ENCODE measurements at places on chromosomes 4 and X.

DNA sequence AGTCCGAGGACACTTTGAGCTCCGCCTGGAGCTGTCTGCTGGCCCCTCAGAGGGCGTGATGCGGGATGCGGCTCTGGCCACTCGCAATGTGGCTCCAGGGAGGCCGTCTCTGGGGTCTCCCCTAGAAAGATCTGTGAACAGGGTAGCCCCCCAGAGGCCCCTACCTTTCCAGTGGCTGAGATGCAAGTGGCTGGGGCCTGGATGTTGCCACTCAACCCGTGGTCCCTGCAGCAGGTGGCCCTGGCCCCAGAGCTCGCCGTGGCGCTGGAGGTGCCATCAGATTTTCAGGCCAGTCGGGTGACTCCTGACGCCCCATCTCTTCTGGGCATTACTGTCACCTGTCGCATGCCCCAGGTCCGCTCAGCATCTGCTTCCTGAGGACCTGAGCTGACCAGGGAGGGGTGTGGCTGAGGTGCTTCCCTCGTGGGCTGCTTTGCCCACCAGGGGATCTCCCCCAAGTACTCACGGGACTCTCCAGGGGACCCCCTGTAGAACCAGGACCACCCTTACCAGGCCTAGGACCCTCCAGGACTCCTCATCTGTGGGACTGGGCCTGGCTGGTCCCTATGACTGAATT, 102.1 kb upstream of the LRPAP1 start:
- no peak for DNase-seq

DNA sequence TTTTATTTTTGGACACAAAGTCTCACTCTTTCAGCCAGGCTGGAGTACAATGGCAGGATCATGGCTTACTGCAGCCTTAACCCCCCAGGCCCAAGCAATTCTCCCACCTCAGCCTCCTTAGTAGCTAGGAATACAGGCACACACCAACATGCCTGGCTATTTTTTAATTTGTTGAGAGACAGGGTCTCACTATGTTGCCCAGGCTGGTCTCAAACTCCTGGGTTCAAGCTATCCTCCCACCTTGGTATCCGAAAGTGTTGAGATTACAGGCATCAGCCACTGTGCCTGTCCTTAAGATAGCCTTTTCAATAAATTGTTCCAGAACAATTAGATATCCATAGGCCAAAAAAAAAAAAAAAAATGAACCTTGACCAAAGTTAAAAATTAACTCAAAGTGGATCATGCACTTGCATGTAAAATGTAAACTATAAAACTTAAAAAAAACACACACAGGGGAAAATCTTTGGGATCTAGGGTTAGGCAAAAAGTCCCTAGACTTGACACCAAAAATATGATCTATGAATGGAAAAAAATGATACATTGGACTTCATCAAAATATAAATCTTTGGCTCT, 28.6 kb upstream of the NFKB1 start:
- no peak for DNase-seq

GRCh38 chr4:141389649-141390048, 169.0 kb downstream of the ZNF330 start:
- no peak for DNase-seq

DNA sequence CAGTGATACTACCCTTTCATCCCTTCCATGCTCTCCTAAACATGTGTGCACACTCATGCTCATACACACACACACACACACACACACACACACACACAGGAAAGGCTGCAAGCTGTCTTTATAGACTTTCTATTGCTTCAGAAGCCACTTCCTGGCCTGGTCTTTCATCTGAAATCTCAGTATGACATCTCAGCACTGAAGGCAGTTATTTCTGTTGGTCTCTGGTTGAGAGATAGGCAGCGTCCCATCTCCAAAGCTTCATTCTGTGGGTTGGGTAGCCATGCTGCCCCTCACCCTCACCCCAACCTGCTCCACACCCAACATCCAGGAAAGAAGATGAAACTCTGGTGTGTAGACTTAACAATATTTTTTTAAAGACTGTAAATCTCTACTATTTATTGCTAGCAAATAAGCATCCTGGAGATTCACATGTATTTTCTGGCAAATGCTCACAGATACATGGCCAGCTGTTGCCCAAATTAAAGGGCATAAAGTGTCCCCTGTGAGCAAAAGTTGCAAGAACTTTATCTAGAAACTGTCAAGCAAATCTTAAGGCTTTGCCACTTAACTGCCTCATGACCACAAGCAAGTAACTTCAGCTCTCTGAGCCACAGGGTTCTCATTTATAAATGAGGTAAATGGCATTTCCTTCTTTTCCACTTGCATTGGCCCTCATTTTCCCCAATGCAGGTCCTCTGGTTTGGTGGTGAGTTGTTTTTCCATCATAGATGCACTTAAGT, 189.8 kb upstream of the AFF2 start:
- DNase-seq: no peak

GRCh38 chr4:2295900-2296442, 34.1 kb upstream of the MXD4 start:
- DNase-seq: no peak

- DNase-seq: no peak
These were observed 107.0 kb downstream of the CPZ start for GRCh38 chr4:8699479-8700145.

DNA sequence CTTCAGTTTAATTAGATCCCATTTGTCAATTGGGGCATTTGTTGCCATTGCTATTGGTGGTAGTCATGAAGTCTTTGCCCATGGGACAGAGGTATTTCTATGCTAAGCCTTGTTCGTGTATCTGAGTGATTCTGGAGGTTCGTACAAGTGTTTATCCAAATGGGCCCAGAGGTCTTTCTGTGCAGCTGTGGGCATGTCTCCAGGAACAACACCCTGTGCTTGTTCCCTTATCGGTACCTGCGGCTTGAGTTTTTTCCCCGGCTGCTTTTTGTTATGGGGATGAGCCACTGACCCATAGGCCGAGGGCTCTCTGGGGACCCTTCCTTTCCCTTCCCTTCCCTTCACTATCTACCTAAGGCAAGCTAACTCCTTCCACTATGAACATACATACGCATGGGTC, 81.4 kb upstream of the WDR1 start:
- DNase-seq: no peak

DNA sequence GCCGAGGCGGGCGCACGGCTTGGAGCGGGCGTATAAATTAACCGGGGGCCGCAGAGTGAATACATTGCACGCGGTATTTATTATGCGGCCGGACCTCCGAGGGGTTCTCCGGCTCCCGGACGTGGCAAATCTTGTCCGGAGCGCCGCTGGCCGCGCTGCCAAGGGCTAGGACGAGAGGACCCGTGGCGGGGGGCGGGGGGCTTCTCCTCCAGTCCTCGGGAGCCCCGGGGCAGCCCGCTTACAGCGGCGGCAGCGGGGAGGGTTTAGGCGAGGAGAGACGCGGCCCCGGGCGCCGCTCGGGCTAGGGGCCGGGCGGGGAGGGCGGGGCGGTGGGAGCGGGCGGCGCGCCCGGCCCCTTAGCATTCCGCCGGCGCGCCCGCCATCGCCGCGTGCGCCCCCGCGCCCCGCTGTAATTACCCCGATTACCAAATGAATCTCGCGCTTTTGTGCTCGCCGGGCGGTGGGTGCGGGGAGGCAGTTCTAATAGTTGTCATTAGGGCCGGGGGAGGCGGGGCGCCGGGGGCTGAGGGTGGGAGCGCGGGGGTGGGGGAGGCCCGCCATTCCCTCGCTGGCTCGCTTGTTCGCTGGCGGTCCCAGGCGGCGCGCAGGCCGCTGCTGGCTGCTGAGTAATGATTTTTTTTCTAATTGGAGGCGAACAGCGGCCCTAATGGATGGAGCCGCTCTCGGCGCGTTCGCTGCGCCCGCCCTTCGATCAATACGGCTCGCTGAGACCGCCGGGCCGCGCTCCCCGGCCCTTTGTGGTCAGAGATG, 276.6 kb downstream of the BCOR start:
- no peak for DNase-seq

DNA sequence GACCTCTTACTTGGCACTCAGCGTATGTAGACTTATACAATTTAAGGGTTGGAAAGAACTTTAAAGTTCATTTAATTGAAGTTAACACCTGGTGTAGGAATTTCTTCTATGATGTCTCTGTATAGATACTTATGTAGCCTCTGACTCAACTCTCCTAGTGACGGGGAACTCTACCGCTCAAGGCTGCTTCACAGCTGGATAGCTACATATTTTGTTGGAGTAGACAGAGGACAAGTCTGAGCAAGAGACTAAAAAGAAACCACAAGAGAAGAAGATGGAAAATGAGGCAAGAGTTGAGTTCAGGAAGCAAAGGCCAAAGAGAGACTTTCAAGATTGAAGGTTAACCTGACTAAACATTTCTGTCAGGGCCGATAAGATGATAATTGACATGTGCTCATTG, 52.6 kb downstream of the GPR50 start:
- no peak for DNase-seq

- DNase-seq: no peak
These were observed 319.7 kb downstream of the PCDH18 start for GRCh38 chr4:137212601-137213000.

- no peak for DNase-seq
These were observed 365.4 kb downstream of the PDHA2 start for GRCh38 chr4:96205143-96205936.

DNA sequence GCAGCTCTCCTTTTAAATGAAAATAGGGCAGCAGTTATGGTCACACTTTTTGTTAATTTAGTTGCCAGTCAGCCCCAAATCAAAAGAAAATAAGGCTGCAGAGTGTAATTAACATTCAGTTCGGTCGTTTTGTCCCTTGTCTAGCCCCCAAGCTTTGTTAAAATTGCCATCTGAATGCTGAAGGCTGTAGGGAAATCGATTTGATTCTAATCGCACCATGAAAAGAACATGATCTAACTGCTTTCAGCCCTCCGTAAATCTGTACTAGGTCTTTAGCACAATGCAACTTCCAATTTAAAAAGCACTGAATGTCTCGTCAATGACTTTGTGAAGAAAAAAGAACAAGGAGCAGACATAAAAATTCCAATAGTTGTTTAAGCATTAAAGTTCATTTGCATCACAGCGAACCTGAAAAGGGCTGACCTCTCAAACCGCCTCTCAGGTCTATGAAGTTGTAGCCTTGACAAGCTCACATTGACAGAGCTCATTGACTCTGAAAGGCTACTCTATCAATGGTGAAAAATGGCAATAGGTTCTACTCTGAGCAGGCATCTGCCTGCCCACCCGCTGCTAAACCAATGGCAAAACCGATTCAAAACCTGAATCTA, 48.9 kb downstream of the CHIC2 start:
- no peak for DNase-seq

- DNase-seq: no peak
These were observed 4.0 kb upstream of the ITM2A start for GRCh38 chrX:79371101-79371500.

- no peak for DNase-seq
These were observed 17.3 kb upstream of the CCDC149 start for GRCh38 chr4:24930151-24930550.

- peak; percentile 33 for DNase-seq
These were observed 345.3 kb upstream of the BMP3 start for GRCh38 chr4:80685214-80685613.

- DNase-seq: no peak
These were observed 56.4 kb downstream of the C4orf51 start for GRCh38 chr4:145736241-145736831.

- DNase-seq: no peak
These were observed 622.0 kb downstream of the CENPC start for GRCh38 chr4:66923081-66923865.

GRCh38 chrX:150934453-150934852, 36.0 kb upstream of the CD99L2 start:
- no peak for DNase-seq

GRCh38 chr4:108107101-108107500, 61.6 kb downstream of the LEF1 start:
- DNase-seq: no peak

DNA sequence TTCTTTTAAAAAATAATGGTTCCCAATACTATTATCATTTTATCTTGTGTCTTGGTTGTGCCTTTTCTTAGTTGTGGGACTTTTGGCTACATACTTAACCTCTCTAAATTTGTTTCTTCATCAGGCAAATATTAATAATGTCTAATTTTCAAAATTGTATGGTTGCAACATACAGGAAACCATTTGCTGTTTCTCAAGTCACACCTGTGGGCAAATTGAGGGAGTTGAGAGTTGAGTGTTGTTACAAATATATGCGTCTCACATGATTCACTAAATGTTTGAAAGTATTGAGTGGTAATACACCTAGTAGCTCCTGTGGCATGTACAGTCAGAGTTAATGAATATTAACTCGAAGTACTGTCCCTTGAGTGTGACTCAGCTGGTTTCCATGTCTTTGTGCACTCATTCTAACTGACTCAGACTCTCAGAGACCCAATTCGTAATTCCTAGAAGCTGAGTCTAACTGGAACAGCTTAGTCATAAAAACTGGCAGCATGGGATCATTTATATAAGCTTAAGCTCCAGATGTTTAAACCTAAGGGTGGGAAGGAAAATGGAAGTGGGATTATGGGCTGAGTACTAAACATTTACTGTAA, 802.4 kb downstream of the TRIML1 start:
- DNase-seq: no peak

- no peak for DNase-seq
These were observed 146.3 kb downstream of the SMIM20 start for GRCh38 chr4:26060286-26060685.

DNA sequence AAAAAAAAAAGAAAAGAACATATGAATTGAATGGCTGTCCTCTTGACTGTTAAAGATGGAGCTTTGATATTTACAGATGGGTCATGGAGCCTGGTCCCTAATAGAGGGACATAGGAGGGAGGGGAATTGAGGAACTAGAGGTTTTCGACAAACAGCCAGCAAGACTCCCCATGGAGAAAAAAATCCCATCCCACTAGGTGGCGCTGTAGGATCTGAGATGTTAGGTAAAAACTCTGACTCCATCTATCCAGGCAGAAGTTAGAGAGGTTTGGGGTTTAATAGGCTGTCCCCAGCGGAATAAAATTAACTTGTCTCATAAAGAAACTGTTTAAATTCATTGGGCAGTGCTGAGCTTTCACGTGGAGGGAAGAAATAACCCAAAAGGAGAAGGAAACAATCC, 45.9 kb downstream of the HMGB2 start:
- no peak for DNase-seq

DNA sequence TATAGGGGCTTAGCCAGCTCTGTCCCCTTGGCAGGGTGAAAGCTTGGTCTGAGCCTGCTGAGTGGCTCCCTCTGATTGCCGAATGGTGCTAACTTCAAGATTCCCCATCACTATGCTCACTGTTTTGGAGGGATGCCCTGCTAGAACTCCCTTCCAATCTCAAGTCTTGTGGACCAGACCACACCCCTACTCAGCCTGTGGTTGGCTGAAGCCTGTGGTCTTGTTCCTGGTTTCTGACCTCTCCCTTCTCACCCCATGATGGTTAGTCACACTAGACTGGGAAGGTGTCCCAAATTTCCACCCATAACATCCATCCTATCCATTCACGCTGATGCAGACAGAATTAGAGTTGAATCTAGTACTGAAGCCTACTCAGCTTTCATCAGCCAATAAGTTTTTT, 184.7 kb upstream of the NDP start:
- no peak for DNase-seq

DNA sequence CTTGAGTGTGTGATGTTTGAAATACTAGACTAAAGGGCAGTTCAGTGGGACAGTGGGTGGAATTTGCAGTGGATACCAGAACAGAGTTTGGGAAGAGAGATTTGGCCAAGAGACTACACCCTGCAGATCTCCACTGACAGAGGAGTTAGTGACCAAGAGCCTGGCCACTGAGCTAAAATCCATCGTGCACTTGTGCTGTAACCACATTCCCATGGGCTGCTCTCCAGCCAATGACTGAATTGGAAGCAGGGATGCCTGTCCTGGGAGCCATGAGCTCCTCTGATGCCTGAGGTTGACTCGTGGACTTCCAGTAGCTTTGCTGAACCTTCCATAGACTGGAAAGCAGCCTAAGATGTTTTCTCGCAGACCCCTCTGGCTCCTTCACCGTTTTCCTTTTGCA, 296.1 kb downstream of the TRIML1 start:
- DNase-seq: no peak

Data from DMS153 (cell line).